ENCODE measurements at places on chromosomes 5 and 9.

DNA sequence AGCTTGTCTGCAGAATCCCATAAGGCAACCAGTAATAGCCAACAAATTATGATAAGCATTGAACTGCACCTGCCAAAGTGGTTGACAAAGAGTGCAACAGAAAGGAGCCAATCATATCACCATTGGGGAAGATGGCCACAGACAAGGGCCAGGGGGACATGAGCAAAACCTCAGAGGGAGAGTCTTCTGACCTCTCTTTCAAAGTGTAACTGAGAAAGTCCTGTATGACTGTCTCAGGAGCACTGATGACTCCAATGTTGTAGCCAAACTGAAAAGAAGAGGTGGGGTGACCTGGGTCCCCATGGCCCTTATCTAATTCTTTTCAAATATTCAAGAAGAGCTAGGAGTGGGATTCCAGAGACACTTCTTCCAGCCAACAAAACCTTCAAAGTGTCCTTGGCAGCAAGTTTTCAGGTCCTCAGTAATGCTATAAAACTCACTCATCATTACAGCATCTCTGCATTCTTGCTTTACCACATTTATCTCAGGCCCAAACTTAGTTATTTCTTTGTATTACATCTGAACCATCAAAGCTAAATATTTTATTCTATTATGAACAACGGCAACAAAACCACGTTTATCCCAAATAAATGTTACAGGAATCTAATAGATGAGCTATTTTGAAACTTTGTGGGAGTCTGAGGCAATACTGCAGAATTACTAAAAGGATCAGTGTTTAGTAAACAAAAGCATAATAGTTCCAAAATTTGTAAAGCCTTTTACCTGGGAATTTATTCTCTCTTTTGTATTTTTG lies 24.4 kb downstream of the FBLL1 start:
- no peak for DNase-seq

GRCh38 chr5:159743234-159743633 lies 173.0 kb upstream of the ADRA1B start:
- no peak for DNase-seq

- DNase-seq: peak; percentile 18
Measured at GRCh38 chr9:72753266-72753893, 199.5 kb downstream of the ALDH1A1 start.

DNA sequence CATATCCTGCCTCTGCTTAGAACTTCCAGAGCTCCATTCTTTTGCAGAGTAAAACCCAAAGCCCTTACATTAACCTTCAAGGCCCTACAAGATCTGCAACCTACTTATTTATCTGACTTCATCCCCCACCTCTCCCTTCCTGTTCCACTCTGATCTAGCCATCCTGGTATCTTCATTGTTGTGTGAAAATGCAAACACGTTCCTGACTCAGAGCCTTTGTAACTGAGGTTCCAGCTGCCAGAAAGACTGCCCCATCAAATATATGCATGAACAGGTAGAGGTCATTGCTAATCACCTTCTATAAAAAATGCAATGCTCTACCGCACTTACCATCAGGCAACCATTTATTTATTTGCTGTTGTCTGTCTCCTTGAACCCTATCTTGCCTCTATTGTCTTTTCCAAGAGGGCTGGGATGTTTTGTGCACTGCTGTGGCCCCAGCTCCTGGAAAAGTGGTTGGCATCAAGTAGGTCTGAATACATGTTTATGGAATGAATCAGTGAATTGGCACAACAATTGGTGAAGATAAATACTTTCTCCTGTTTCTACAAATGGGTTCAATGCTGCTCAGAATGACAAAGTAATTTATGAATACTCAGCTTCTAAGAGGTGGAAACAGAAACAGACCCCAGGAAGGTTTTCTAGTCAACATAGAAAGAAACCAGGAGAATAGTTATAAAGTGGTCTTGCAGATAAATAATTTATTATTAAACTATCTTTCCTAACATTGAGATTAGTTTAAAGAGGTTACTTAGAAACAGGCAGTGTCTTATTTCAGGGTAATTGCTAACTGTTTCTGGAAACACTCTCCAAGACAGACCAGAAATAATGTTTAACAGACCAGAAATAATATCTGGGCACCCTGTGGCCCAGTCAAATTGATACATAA lies 230.6 kb upstream of the CD180 start:
- DNase-seq: no peak

DNA sequence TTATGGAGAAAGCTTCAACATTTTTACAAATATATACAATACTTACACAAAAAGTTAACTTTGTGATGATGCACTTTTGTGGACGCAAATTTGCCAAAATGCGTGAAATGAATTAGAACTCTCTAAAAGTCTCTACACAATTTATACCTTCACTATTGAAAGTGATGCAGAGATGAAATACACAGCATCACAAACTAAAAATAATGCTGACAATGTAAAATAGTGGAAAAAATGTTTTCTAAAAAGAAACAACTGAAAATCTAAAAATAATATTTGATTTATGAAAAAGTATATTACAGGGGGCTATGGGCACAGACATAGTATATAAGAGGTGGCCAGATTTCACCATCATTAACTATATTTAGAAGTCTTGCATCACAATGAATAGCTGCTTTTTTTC lies 188.8 kb downstream of the ADCY2 start:
- DNase-seq: no peak

GRCh38 chr9:74577956-74578355 lies 80.8 kb downstream of the RORB start:
- DNase-seq: peak; percentile 5

DNA sequence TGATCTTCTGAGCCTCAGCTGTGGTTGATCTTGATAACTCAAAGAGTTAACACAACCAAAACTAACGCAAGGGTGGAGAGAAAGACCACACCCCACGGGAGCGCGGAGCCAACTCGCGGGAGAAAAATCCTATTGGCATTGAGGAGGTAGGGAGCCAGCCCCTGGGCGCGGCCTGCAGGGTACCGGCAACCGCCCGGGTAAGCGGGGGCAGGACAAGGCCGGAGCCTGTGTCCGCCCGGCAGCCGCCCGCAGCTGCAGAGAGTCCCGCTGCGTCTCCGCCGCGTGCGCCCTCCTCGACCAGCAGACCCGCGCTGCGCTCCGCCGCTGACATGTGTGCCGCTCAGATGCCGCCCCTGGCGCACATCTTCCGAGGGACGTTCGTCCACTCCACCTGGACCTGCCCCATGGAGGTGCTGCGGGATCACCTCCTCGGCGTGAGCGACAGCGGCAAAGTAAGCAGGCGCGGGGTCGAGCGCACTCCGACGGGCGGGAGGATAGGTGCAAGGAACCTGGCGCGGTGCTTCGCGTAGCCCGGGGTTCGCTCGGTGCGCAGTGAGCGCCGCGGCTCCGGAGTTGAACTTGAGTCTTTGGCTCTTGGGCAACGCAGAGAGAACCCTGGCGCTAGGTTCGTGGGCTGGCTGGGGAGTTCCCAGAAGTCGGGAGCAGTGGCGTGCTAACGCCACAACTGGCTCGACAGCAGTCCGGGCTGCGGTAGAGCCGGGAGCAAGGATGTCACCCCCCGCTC lies at the start of gene GDA:
Gene GDA, plus strand, starts transcription at position 210 of the 745 bp plus-strand sequence. Its CDS starts 120 bp downstream, at position 330.
- no peak for DNase-seq

DNA sequence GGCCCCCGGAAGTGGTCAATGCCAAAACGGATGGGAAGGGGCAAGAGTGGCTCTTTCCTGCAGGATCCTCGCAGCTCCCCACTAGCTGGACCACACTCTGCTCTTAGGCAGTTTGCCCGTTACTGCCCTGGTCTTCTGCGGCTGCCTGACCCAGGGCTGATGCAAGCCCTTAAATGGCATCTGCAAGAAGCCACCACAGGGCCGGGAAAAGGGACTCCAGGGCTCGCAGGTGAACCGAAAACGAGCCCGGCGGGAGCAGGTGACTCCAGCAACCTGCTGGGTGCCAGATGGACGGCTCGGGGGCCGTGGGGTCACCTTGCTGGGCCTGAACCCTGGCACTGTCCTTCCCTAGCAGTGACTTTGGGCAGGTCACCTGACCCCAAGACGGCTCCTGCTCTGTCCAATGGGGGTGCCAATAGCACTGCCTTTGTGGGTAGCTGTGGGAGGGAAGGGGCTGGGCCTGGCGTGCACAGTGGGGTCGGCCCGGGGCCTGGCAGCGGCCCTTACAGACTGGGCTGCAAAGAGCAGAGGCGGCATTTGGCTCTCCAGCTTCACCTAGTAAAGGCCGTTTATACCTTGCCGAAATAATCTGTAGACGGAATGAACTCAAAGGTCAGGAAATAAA lies 1.3 kb downstream of the TMEM250 start:
- no peak for DNase-seq

- DNase-seq: peak; percentile 68
Measured at GRCh38 chr9:115883467-115884329, 269.9 kb upstream of the PAPPA start.

DNA sequence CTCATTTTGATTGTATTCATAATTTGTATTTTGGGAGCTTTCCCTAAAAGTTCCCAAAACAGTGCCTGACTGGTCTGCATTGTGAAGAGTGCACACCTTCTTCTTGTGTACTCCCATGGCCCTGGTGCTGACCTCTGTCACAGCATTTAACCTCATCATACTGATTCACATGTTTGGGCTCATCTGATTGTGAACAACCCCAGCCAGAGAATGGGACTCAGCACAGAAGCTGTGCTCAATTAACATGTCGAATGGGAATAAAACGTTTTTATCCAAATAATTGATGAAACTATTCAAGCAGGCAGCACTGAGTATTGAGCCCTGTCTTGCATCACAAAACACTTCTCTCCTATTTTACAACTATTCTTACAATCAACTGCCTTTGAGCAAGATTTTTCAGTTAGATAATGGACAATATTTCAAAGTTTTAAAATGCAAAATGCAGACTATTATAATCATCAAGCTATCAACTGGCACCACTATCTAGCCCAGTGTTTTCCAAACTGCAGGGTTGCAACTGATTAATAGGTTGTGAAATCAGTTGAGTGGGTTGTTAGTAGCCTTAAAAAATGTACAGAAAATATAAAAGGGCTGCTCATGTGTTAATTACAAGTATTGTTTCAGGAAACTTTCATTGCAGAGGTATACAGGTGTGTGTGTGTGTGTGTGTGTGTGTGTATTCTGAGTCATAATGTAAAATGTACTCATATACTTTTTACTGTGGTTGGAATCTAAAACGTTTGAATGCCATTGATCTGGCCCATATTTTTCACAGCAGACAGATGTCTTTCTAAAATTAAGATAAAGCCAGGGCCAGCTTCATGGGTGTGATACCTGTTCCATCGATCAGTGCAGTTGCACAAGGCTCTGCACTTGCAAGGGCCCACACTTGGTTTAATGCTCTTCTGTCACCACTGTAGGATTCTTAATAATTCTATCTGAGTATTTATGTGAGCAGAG lies 190.5 kb downstream of the PIK3R1 start:
- no peak for DNase-seq

GRCh38 chr5:64814073-64814472 lies 45.3 kb downstream of the CWC27 start:
- no peak for DNase-seq

DNA sequence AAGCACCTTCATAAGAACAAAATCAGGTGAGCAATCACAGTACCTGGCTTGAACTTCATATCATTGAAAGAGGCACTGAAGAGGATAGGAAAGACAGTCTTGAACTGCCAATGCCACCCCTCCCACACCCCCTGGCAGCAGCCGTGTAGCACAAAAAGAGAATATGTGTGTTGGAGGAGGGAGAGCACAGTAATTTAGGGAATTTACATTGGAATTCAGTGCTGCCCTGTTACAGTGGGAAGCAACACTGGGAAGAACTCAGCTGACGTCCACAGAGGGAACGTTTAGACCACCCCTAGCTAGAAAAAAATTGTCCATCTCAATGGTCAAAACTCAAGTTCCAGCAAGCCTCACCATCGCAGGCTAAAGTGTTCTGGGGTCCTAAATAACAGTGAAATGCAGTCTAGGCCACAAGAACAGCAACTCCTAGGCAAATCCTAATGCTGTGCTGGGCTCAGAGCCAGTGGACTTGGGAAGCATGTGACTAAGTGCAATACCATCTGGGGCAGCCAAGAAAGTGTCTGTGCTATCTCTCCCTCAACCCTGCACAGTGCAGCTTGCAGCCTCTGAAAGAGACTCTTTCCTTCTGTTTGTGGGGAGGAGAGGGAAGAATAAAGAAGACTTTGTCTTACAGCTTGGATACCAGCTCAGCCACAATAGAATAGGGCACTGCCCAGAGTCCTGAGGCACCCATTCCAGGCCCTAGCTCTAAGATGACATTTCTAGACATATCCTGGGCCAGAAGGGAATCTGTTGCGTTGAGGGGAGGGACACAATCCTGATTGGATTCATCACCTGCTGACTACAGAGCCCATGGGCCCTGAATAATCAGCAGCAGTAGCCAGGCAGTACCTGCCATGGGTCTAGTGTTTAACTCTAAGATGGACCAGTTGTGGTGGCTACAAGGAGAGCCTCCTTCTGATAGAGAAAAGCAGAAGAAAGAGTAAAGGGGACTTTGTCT lies 62.1 kb upstream of the VLDLR start:
- DNase-seq: peak; percentile 82

GRCh38 chr5:84436866-84437265 lies 52.2 kb upstream of the EDIL3 start:
- DNase-seq: peak; percentile 40

DNA sequence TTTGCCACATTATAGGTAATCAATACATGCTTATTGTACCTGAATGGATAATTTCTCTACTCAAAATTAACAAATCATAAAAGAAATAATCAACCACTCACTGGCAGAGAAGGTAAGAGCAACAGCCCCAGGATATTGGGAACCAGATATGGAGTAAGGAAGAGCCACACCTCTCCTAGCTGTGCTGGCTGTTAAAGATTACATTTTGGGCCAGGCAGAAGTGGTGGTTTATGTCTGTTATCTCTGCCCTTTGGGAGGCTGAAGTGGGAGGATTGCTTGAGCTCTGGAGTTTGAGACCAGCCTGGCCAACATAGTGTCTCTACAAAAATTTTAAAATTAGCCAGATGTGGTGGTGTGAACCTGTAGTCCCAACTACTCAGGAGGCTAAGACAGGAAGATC lies 56.4 kb downstream of the BHMT start:
- no peak for DNase-seq

DNA sequence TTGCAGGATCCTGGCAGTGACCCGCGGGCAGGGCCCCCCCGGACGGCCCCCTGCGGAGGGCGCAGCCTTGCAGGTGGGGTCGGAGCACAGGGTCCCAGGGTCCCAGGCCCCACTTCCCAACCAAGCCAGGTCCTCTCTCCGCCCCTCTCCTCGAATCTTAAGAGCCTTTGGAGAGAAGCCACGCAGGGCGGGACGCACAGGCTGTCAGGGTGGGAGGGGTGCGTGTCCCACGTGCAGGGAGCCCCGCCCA lies 18.4 kb upstream of the EGFL7 start:
- peak; percentile 69 for DNase-seq

Data from ELR (cell line).